Neural progenitor cell (in vitro differentiated cells): ENCODE measurements at places on chromosomes 1 and 21. TPM values are rescaled to one million over a fixed set of nuclear protein-coding genes. Genes with fewer than 3 reads are reported as not detected.

DNA sequence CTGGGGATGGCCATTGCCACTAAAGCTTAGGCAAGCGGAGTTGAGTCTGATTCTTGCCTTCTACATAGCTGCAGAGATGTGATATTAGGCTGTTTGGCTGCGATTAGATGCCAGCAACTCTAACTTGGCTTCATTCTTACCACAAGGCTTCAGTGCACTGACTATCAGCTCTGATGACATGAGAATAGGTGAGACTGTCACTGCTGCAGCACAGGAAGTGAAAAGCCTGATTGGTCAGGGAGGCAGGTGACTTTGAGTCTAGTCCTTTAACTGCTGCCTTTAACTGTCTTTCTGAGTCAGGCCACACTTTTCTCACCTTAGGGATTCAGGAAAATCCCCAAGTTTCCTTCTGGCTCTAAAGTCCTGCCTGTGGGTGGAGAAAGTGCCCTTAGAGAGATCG lies 14.1 kb upstream of the PLXNA2 start:
- no peak for DNase-seq
- no peak overlapping the region for H3K4me3 ChIP-seq
- H3K4me1 ChIP-seq = peaks cover 33% of the 10 kb centered on the region
- H3K36me3 ChIP-seq = peaks cover 6% of the 10 kb centered on the region
- no peak overlapping the region for H3K27ac ChIP-seq

DNA sequence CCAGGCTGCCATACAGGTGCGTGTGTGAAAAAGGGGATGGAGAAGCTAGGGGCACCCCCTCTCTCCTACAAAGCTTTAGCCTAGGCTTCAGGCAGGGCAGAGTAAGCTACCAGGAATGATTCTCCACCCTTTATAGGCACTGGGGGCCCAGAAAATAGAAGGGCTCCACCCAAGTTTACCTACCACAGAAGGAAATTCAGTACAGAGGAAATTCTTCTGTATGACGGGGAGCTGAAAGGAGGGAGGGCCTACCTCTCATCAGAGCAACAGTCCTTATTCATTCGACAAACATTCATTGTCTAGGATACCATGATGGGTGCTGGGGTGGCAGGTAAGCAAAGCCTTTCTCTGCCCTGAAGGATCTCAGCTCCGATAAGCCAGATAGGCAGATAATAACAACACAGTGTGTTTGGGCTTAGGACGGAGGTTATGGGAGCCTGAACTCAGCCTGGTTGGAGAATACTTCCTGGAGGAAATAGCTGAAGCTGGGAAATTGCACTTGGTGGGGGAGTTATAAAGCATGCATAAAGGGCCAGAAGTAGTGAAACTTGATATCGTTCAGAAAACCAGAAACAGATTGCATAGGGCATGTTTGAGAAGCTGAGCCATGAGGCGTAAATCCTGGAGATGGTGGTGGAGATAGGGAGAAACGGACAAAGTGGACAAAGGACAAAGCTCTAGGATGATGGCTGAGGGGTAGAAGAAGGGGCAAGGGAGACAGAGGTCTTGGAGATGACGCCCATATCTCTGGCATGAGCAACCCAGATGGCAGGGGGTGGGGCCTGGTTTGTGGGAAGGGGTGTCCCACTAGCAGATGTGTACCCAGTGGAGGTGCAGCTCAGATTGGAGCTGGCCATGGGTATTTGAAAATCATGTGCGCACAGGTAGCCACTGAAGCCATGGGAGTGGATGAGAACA lies 5.3 kb upstream of the P3R3URF start:
- H3K27ac ChIP-seq = no peak overlapping the region
- H3K27me3 ChIP-seq = no peaks in the 10 kb centered on the region
- no peak overlapping the region for H3K4me3 ChIP-seq
- no peaks in the 10 kb centered on the region for H3K36me3 ChIP-seq

GRCh38 chr1:46211051-46211450 lies 7.9 kb downstream of the LURAP1 start:
- no peak overlapping the region for H3K4me3 ChIP-seq
- no peaks in the 10 kb centered on the region for H3K27me3 ChIP-seq
- no peak for DNase-seq
- no peaks in the 10 kb centered on the region for H3K4me1 ChIP-seq
- no peaks in the 10 kb centered on the region for H3K36me3 ChIP-seq

GRCh38 chr21:35198565-35198964 lies 149.5 kb upstream of the RUNX1 start:
- no peaks in the 10 kb centered on the region for H3K4me1 ChIP-seq
- DNase-seq = no peak
- H3K36me3 ChIP-seq = no peaks in the 10 kb centered on the region
- H3K4me3 ChIP-seq = no peak overlapping the region
- H3K27ac ChIP-seq = no peak overlapping the region

PRKCZ gene
- 33.4 and 47.2 TPM in 2 replicates for total RNA-seq
